ENCODE measurements at places on chromosomes 4 and X. TPM values are rescaled to one million over a fixed set of nuclear protein-coding genes. Genes with fewer than 3 reads are reported as not detected.

DNA sequence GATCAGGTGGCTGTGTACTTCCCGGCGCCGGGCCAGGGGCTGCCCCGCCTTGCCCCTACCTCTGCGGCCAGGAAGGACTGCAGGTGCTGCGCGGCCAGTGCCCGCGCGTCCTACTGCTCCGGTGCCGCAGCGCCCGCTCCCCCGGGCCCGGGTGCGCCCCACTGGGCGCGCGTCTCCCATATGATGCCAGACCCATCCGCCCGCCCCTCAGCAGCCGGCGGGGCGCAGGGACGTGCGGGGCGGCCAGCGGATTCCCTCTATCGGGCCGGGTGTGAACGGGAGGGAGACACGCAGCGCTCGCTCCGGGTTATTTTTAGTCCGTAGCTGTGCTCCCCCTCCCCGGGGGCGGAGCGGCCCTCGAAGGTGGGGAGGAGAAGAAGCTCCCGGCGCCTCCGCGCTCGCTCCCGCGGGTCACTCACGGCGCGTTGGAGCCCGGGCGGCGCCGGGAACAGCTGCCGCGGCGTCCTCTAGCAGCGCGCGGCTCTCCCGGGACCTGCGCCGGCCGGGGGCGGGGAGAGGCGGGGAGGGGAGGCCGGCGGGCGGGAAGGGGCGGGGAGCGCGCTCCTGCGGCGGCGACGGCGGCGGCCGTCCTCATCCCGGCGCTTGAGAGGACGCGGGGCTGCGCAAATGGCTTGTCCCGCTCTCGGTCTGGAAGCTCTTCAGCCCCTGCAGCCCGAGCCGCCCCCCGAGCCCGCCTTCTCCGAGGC, 103.6 kb downstream of the UCHL1 start:
- no peak for DNase-seq

The HTR2C gene
- not detected for total RNA-seq

GRCh38 chr4:83581411-83582288, 45.7 kb downstream of the GPAT3 start:
- no peak for DNase-seq

The OR13H1 gene
- not detected for total RNA-seq

DNA sequence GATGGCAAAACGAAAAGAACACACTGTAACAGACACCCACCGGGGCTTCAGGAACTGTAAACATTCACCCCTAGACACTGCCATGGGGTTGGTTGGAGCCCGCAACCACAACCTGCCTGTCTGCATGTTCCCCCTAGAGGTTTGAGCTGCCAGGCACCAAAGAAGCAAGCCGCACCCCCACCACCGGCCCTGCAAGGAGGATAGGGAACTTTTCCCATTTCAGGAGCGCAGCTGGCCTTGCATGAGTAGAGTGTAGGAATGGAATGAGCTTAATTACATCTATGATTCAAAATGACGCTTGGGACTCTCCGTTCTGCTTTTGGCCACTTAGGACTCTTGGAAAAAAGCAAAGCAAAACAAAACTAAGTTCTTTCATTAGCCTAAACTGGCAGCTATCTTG, 243.6 kb upstream of the CTSO start:
- no peak for DNase-seq

GRCh38 chr4:16001484-16001858, 38.5 kb upstream of the FGFBP2 start:
- DNase-seq: peak; percentile 27

- no peak for DNase-seq
These were observed 225.7 kb upstream of the PSAPL1 start for GRCh38 chr4:7660176-7661039.

DNA sequence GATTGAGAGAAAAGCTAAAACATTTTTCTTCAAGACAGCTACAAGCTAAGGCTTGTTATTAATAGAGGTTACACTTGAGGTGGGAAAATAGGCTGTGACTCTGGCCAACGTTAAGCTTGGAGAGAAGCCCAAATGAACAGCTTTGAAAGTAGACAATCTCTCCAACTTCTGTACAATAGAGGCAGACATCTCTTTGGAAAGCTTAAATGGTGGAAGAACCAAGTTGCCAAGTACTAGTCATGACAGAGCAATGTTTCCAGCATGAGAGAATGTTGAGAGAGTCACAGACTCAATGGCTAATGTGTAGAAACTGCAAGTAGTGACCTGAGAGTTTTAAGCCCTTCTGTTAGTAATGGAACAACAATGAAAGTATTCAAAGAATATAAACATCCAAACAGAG, 298.1 kb downstream of the INPP4B start:
- no peak for DNase-seq

DNA sequence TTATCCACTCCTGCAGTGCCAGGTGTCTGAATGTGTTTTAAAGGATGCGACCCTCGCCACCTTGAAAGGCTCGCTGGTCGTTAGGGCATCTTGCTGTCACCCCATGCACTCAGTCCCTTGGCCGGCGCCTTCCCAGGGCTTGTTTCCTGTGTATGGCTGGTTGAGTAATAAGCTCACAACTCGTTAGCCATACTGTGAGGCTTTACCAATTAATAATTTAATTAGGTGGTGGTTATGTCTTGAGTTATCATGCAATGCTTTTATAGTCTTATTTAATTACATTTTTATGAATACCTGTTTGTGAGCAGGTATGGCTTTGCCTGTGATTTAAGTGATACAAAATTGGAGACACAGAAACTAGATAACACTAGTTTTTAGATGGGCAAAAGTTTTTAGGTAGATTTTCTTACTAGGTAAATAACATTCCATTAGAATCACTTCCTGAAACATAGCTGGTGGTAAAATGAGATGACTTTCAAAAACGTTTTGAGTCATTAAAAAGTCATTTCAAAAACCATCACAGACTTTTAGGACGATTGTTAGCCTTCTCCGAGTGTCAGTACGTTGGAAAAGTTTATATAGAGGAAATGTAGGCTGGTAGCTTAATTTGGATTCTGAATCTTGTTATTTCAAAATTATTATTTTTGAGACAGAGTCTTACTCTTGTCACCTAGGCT, 18.2 kb downstream of the PTTG2 start:
- DNase-seq: no peak

DNA sequence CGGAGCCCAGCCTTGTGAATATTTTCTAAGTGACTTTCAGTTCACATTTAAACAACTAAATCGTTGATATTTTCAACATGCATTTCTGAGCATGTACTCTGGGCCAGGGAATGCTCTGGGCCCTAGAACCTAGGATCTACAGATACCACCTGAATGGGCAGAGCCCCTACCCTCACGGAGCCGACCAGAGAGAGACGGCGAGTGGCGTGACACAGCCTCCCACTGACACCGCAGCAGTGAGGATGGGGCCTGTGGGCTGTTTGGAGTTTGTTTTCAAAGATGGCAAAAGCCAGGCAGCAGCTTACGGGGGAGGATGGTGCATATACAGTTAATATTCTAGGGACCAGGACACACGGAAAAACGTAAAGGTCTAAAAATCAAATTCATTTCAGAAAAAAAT, 17.7 kb downstream of the NELFA start:
- DNase-seq: no peak

The DUX4 gene
- not detected for total RNA-seq

DNA sequence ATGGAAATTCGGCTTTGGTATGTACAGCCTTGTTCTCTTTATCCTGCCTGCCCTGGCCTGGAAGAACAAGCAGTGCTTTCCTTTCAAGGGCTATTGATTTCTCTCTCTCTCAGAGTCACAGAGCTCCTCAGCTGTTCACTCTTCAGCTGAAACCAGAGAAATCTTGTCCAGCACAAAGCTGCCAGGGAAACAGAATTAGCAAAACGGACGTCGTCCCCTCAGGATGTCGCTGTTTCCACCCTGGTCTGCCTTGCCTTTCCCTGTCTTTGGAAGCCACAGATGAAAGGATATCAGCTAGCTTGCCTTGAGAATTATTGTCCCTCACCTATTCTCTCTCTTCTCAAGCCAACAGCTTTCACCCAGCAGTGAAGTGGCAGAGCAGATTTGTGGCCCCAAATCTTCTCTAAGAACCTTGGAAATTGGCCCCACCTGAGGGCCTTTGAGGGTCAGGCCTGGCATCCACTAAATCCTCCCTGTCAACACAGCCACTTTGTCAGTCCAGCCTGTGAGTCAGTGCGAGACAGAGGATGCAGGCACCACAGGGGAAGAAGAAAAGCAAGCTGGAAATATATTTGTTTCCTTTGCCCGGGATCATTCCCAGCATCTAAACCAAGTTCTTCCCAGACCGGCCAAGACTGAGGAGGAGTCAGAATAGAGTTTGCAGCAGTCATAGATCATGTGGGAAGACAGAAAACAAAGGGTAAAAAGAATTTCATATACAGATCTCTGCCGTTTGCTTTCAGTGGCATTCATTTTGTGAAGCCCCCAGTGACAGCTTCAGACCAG, 63.8 kb upstream of the MTM1 start:
- no peak for DNase-seq

- no peak for DNase-seq
These were observed 180.9 kb upstream of the LCORL start for GRCh38 chr4:18202486-18202885.

- DNase-seq: no peak
These were observed 214.8 kb downstream of the SPCS3 start for GRCh38 chr4:176534566-176534965.

The RAB40A gene
- total RNA-seq: not detected

- no peak for DNase-seq
These were observed 195.1 kb downstream of the MAGEB5 start for GRCh38 chrX:26411045-26411444.

The CORIN gene
- 0.63 TPM for total RNA-seq

- no peak for DNase-seq
These were observed 433.5 kb downstream of the AFF2 start for GRCh38 chrX:148933881-148934280.

- no peak for DNase-seq
These were observed 22.9 kb upstream of the CLGN start for GRCh38 chr4:140450352-140450751.

The KLHL13 gene
- 0.95 TPM for total RNA-seq

The NLGN3 gene
- 2.9 TPM for total RNA-seq

DNA sequence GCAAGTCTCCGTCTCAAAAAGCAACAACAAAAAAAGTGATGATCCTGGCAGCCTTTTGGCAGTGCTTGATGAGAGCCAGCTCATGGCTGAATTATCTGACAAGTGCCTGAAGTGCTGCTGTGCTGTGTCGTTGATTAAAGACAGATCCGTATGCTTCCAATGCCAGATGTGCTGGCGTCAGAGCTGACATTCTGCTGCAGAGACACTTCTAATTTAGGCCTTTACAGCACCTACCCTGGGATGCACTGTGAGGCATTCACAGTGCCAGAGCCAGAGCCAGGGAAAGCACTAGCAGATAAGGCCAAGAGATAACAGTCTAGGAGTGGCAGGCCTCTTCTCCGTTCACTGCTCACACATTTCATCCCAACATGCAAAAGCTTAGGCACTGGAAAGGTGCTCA, 995.5 kb downstream of the RAB28 start:
- no peak for DNase-seq

The F11 gene
- 0.38 TPM for total RNA-seq

DNA sequence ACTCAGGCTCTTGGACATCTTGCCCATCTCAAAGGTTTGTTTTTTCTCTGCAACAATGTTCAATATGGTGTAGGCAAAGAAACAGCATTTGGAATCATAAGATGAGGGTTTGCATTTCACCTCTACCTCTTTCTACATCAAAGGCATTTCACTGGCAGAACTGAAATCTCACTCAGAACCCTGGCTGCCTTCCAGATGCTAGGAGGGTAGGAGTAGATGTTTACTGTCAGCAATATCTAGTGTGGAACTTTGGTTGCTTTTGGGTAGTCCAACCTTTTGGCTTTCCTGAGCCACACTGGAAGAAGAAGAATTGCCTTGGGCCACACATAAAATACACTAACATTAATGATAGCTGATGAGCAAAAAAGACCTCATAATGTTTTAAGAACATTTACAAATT, 297.0 kb upstream of the KLF3 start:
- no peak for DNase-seq

The HSFX3 gene
- total RNA-seq: not detected

The CSN1S1 gene
- total RNA-seq: not detected

- no peak for DNase-seq
These were observed 109.0 kb downstream of the UCHL1 start for GRCh38 chr4:41365681-41366080.

DNA sequence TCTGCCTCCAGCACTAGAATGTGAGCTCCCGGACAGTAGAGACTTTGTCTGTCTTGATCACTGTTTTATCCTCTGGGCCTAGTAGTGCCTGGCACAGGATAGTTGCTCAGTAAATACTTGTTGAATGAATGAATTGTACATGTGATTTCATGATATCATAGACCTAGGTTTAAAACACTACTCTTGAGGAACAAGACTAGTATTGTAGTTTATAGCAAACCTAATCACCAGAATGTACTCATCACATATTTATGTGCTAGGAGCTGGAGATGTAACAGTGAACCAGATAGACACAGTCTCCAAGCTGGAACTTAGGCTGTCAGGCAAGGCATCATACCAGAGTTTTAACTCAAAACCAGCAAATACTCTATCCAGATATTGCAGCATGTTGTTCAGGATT, 23.5 kb downstream of the GAB3 start:
- DNase-seq: no peak

The CFAP47 gene
- total RNA-seq: not detected

GRCh38 chr4:86664959-86665358, 70.8 kb downstream of the PTPN13 start:
- no peak for DNase-seq

The TBX22 gene
- total RNA-seq: not detected

- no peak for DNase-seq
These were observed 224.0 kb upstream of the TENM3 start for GRCh38 chr4:182019148-182019652.

The HUWE1 gene
- total RNA-seq: 179 TPM

DNA sequence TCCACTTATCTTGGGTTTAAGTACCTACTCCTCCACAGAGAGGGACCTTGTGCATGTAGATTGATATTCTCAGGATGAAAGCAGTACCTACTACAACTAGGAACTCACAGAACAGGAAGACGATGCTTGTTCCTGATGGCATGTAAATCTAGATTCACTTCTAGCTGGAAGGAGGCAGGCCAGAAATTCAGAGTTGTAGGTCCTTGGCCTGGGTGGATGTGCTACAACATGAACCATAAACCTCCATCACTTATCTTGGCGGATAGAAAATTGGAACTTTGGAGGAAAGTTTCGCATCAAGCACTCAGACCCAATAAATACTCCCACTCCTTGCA, 9.3 kb upstream of the SMIM20 start:
- no peak for DNase-seq

DNA sequence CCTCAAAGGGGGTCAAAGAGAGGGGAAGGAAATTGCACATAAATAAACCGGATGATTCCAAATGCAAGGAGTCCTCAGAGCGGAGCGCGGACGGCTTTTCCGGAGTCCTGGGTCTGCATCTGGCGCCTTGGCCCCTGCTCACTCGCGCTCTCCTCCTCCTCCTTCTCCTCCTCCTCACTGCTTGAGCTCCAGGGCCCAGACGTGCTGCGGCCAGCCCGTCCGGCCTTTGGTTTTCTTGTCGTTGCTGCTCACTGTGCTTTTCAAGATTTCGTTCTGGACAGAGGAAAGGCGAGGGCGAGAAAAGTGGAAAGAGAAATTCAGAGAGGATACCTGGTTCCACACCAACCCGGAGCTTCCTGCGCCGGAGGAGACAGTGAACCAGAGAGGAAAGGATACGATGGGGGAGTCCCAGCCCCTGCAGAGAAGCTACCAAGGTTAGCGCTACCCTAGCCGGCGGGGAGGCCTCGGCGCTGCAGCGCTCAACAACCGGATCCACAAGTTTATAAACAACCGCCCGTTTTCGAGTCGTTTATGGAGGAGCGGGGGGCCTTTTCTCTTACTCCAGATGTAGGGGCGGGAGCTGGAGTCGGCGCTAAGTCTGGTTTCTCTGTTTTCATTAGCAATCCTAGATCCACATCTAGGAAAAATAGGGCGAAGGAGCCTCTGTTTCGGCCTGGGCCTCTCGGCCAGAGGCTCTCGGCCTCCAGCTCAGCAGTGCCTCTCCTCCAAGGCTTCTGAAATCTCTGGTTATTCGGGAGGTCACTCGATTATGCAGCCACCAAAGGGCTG, 2.7 kb downstream of the HAND2 start:
- no peak for DNase-seq

All from T-cell (primary cell).